ENCODE measurements at places on chromosomes 12 and 14. TPM values are rescaled to one million over a fixed set of nuclear protein-coding genes. Genes with fewer than 3 reads are reported as not detected.

DNA sequence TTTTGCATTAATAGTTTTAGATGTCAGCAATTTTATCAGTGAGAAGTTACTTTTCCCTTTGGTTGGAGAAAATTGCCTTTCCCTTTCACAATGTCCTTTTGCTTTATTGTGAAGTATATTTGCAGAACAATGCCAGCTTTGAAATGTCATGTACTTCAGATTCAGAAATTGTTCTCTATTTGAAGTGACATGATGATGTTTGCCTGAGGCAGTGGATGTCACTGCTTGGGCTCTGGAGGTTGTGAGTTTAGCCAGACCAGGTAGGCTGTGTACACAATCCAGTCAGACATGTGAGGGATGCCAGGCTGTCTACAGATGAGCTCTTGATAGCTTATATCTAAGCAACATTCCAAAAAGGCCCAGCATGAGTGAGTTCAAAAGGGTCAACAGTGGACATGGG, 451.9 kb upstream of the FBXO33 start:
- no peak overlapping the region for H3K27ac ChIP-seq
- no peaks in the 10 kb centered on the region for H3K27me3 ChIP-seq
- no peaks in the 10 kb centered on the region for H3K4me1 ChIP-seq

DNA sequence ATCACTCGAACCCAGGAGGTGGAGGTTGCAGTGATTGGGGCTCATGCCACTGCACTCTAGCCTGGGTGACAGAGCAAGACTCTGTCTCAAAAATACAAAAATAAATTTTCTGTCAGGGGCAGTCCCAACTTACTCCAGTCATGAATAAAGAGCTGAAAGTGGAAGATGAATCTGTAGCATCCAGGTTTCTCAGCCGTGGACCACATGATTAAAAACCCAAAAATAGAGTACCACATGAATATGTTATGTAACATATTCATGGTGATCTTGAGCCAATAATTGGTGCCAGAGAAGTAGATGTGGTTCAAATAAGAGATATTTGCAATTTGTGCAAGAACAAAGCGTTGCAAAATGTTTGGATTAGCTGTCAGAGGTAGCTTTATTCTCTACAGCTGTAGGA, 23.1 kb downstream of the SPIC start:
- H3K27me3 ChIP-seq, result peaks cover 4% of the 10 kb centered on the region
- no peak for DNase-seq
- no peak overlapping the region for H3K4me3 ChIP-seq
- no peak overlapping the region for H3K27ac ChIP-seq
- no peaks in the 10 kb centered on the region for H3K4me1 ChIP-seq

DNA sequence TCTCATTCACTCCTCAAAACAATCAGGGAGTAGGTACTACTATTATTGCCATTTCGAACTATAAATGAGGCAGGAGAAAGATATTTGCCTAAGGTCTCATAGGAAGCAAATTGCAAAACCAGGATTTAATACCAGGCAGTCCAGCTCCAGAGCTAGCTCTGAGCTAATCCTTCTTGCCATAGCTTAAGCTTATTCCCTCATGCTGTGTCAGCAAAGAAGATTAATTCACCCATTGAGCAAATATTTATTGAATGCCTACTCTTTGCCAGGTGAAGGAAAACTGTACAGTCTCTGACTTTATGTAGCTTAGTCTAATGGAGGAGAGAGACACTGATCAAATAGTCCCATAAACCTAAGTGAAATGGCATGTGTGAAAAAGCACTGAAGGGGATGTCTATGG, 19.5 kb downstream of the KCNA5 start:
- no peak for DNase-seq
- H3K27ac ChIP-seq, result no peak overlapping the region
- H3K4me1 ChIP-seq, result no peaks in the 10 kb centered on the region
- no peak overlapping the region for H3K4me3 ChIP-seq
- no peaks in the 10 kb centered on the region for H3K36me3 ChIP-seq

Gene GPRC5D
- total RNA-seq, result not detected

- no peaks in the 10 kb centered on the region for H3K36me3 ChIP-seq
- DNase-seq, result no peak
- H3K4me1 ChIP-seq, result peaks cover 41% of the 10 kb centered on the region
- H3K4me3 ChIP-seq, result no peak overlapping the region
Observed at GRCh38 chr14:51883232-51883631, 22.8 kb downstream of the GNG2 start.

GRCh38 chr12:12331896-12332295, 18.1 kb downstream of the MANSC1 start:
- H3K36me3 ChIP-seq, result no peaks in the 10 kb centered on the region
- peaks cover 16% of the 10 kb centered on the region for H3K4me1 ChIP-seq
- no peak for DNase-seq
- no peaks in the 10 kb centered on the region for H3K27me3 ChIP-seq
- H3K27ac ChIP-seq, result no peak overlapping the region

GRCh38 chr14:89401241-89401640, 15.8 kb downstream of the FOXN3 start:
- H3K4me1 ChIP-seq, result peaks cover 25% of the 10 kb centered on the region
- H3K4me3 ChIP-seq, result no peak overlapping the region
- no peaks in the 10 kb centered on the region for H3K27me3 ChIP-seq
- H3K27ac ChIP-seq, result no peak overlapping the region

DNA sequence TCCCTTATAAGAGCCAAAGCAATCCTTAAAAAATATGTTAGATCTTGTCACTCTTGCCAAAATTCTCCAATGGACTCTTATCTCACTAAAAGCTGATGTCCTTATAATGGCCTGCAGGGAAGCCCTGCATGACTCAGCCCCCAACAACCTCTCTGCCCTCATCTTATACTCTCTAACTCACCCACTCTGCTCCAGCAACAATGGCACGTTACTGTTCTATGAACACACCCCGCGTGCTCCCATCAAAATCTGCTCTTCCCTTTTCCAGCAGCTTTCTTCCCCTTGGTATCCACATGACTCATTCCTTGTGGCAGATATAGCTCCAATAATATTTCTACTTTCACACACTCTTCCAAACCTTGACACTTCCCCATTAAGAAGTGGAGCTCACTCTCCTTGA, 108.1 kb downstream of the DENND5B start:
- DNase-seq, result no peak
- no peak overlapping the region for H3K4me3 ChIP-seq
- H3K36me3 ChIP-seq, result no peaks in the 10 kb centered on the region
- peaks cover 3% of the 10 kb centered on the region for H3K27me3 ChIP-seq

Gene NOPCHAP1
- total RNA-seq, result 11.4 TPM

DNA sequence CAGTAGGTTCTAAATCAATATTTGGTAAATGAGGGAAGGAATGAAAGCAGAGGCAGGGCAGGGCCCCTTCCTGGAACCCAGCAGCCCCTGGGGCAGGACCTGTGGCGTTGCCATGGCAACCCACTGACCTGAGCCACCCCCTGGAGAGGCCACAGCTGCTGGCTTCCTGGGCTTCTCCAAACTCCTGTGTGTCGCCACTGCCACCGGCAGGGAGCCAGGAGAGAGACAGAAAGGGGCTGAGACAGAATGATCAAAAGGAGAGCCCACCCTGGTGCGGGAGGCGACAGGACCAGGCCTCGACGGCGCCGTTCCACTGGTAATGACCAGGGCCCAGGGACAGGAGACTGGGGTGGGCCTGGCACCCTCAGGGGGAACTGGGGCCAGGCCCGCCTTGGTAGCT, 18.2 kb downstream of the RFX4 start:
- H3K27me3 ChIP-seq, result no peaks in the 10 kb centered on the region
- H3K27ac ChIP-seq, result no peak overlapping the region
- H3K4me1 ChIP-seq, result no peaks in the 10 kb centered on the region
- DNase-seq, result no peak
- no peaks in the 10 kb centered on the region for H3K36me3 ChIP-seq
- H3K4me3 ChIP-seq, result no peak overlapping the region

- no peaks in the 10 kb centered on the region for H3K4me1 ChIP-seq
- H3K36me3 ChIP-seq, result no peaks in the 10 kb centered on the region
- DNase-seq, result no peak
Observed at GRCh38 chr12:30936036-30936435, 9.5 kb downstream of the TSPAN11 start.

DNA sequence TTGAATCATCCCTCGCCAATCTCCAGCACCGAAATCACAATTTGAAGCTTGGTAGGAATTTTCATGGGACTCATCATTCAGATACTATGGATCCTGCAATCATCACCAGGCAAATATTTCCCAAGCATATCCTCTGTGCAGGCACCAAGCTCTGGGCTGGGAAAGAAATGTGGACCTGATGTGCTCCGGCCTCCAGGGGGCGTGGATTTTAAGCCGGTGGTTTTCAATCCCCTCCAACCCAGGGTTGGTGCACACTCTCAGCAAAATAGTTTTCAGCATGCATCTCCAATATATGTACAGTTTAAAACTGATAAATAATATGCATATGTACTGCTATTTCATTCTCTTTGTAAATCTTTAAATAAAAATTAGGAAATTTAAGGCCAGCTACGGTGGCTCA, 98.9 kb downstream of the RBM19 start:
- no peak for DNase-seq
- H3K4me3 ChIP-seq, result no peak overlapping the region
- no peaks in the 10 kb centered on the region for H3K27me3 ChIP-seq
- H3K27ac ChIP-seq, result no peak overlapping the region
- H3K36me3 ChIP-seq, result peaks cover 14% of the 10 kb centered on the region

Gene CCDC175
- not detected for total RNA-seq

- H3K4me1 ChIP-seq, result no peaks in the 10 kb centered on the region
- no peaks in the 10 kb centered on the region for H3K27me3 ChIP-seq
- H3K36me3 ChIP-seq, result no peaks in the 10 kb centered on the region
- DNase-seq, result no peak
Observed at GRCh38 chr12:128830505-128830893, 6.7 kb upstream of the SLC15A4 start.

Gene TPI1
- 200 TPM for total RNA-seq

- DNase-seq, result no peak
- H3K4me1 ChIP-seq, result no peaks in the 10 kb centered on the region
- no peaks in the 10 kb centered on the region for H3K27me3 ChIP-seq
- no peak overlapping the region for H3K4me3 ChIP-seq
- peaks cover 7% of the 10 kb centered on the region for H3K36me3 ChIP-seq
- no peak overlapping the region for H3K27ac ChIP-seq
Observed at GRCh38 chr12:11836282-11837151, 187.0 kb downstream of the ETV6 start.

Gene OASL
- 17.6 TPM for total RNA-seq

GRCh38 chr12:71415336-71416231, 24.0 kb upstream of the LGR5 start:
- no peaks in the 10 kb centered on the region for H3K27me3 ChIP-seq
- no peaks in the 10 kb centered on the region for H3K4me1 ChIP-seq
- no peak overlapping the region for H3K27ac ChIP-seq

DNA sequence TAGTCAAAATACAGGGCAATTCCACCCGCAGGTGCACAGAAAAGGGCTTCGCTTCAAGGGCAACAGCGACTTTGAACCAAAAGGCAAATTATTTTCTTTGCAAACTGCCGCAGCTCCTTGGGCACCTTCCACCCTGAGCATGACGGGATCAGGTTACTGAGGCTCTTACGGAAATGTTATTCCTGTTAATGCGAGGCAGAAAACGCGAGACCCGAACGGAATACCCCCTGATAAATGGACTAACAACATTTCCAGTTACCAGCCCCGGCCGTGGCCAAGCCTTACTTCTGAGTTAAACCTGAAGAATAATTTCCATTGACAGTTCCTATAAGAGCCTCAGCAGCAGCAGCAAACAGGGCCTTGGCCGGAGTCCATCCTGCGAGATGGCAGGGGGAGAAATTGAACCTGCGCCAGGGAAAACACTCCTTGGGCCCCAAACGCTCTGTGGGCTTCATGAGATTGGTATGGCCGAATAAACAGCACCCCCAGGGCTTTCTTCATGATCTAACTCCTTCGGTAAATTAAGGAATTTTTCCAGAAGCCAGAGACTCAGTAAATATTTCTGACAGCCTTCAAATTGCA, 70.0 kb upstream of the DICER1 start:
- no peaks in the 10 kb centered on the region for H3K4me1 ChIP-seq
- no peaks in the 10 kb centered on the region for H3K27me3 ChIP-seq
- DNase-seq, result no peak

DNA sequence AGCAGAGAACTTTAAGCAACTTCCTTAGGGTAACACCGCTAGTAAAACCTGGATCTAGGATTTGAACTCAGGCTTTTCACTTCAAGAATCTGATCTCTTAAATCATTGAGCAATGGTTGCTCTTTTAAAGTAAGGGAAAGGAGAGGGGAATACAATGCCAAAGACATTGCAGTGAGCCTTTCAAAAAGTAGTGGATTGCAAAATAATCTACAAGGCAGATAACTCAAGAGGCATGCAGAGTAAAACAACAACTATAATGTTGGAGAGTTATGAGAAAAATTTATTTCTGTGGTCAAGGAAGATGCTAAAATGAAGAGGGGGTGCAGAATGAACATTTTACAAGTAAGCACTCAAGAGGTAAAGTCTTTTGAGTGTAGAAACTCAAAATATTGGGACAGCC, 432.6 kb downstream of the C12orf50 start:
- no peak overlapping the region for H3K4me3 ChIP-seq
- DNase-seq, result no peak
- no peaks in the 10 kb centered on the region for H3K27me3 ChIP-seq
- H3K4me1 ChIP-seq, result no peaks in the 10 kb centered on the region
- H3K36me3 ChIP-seq, result no peaks in the 10 kb centered on the region

- peaks cover 4% of the 10 kb centered on the region for H3K27me3 ChIP-seq
- H3K27ac ChIP-seq, result no peak overlapping the region
- DNase-seq, result no peak
- no peak overlapping the region for H3K4me3 ChIP-seq
- peaks cover 2% of the 10 kb centered on the region for H3K4me1 ChIP-seq
Observed at GRCh38 chr12:48286665-48287064, 64.1 kb downstream of the ZNF641 start.

Gene ITGB7
- 355 TPM for total RNA-seq

Gene C12orf60
- total RNA-seq, result not detected

- no peaks in the 10 kb centered on the region for H3K4me1 ChIP-seq
- peaks cover 42% of the 10 kb centered on the region for H3K36me3 ChIP-seq
- H3K4me3 ChIP-seq, result no peak overlapping the region
- no peak for DNase-seq
- no peaks in the 10 kb centered on the region for H3K27me3 ChIP-seq
- no peak overlapping the region for H3K27ac ChIP-seq
Observed at GRCh38 chr14:74733221-74733620, 20.3 kb downstream of the FCF1 start.

- peak; percentile 79 for DNase-seq
- H3K4me1 ChIP-seq, result peaks cover 2% of the 10 kb centered on the region
- H3K36me3 ChIP-seq, result no peaks in the 10 kb centered on the region
- H3K4me3 ChIP-seq, result no peak overlapping the region
- no peak overlapping the region for H3K27ac ChIP-seq
Observed at GRCh38 chr14:106872611-106873446, 1346.4 kb downstream of the TMEM121 start.

GRCh38 chr12:121791671-121792551, 1.6 kb downstream of the RHOF start:
- no peaks in the 10 kb centered on the region for H3K27me3 ChIP-seq
- H3K4me1 ChIP-seq, result peaks cover 39% of the 10 kb centered on the region
- peak; percentile 32 for DNase-seq
- H3K27ac ChIP-seq, result peak overlapping the region; percentile 97
- H3K36me3 ChIP-seq, result peaks cover 4% of the 10 kb centered on the region

All from T-cell (primary cell).